ENCODE measurements at places on chromosomes 7 and 10.

DNA sequence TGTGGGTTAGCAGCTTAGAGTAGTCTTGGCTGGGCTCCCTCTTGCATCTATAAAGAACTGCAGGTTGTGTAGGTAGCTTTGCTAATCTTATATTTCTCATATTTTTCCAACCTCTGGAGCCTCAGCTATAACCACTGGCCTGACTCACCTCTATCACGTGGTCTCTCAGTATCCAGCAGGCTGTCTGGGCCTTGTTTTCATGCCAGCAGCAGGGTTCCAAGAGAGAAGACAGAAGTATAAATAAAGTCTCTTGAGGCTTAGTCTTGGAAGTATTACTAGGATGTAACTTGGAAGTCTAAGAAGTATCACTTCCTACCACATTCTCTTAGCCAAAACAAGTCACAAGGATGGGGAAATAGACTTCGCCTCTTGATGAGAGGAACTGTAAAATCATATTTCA, 73.3 kb downstream of the WIPF3 start:
- DNase-seq = no peak

DNA sequence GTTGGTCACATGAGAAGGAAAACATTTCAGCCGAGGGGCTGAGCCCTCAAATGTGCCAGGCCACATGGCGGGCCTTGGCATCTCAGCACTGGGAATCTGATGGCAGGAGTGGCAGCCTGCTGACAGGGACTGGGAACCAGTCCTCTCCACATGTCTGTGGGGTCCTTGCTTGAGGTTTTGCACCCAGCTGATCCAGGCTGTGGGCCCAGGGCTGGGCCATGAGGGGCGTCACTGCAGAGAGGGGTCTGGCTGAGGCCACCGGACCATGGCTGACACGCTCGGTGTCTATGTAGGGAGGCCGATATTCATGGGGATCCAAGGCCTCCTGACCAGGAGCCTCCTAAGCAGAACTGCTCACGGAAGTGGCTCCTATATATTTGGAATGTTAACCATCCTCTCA, 31.0 kb upstream of the PWWP2B start:
- DNase-seq = no peak

DNA sequence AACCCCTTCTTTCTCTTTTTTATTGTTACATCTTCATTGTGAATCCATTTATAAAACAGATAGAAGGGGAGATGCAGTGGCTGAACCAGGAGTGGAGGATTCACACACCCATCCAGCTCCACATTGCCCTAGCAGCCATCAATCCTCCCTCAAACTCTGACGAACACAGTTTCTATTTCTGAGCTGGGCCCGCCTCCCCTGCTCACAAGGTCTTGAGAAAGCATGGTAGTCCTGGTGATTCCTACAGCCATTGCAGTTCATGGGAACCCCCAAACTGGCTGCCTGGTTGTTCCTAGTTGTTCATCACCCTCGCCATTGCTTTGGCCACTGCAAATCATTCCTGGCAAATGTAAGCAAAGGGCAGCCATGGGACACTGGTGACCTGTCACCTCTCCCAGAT, 258.5 kb upstream of the AOAH start:
- DNase-seq = no peak

- no peak for DNase-seq
Observed at GRCh38 chr7:78101076-78101475, 302.5 kb downstream of the PHTF2 start.

DNA sequence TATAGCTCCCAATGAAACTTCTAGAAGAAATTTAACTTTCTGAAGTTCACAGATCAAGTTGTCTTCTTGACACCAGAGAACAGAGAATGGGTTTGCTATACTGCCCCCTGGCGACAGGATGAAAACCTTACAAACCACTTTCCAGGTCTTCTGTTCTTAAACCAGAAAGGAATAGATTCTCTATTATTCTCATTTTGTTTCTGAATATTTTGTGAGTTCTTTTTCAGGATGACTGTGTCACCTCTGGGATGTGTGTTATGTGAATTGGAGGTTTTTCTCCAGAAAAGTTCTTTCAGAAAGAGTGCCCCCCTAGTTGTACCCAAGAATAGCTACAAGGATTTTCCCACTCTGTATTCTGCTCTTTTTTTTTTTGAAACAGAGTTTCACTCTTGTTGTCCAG, 6.3 kb downstream of the IFT22 start:
- no peak for DNase-seq

GRCh38 chr10:45420453-45421192, 46.6 kb downstream of the ALOX5 start:
- DNase-seq = no peak

- no peak for DNase-seq
Observed at GRCh38 chr7:148116195-148116594, 474.4 kb upstream of the C7orf33 start.

DNA sequence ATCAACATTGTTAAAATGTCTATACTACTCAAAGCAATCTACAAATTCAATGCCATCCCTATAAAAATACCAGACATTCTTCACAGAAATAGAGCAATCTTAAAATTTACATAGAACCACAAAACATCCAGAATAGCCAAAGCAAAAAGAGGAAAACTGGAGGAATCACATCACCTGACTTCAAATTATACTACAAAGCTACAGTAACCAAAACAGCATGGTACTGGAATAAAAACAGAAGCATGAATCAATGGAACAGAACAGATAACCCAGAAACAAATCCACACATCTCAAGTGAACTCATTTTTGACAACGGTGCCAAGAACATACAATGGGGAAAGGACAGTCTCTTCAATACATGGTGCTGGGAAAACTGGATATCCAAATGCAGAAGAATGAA, 87.3 kb upstream of the EGFR start:
- DNase-seq = no peak

DNA sequence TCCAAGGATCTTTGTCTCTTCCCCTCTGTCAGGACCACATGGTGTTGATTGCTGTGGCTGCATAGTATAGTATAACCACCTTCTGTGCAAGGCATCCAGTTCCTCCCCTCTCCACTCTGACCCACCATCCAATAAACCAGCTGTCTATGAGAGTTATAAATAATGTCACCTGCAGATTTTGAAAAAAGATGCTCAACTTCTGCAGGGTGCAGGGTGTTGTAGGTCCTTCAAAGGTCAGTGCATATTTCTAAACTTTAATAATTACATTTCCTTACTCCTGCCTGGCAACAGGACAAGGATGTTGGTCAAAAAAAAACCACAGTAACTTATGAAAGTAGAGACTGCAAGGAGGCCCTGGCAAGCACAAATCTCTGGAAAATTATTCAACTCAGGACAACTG, 166.2 kb downstream of the PKD1L1 start:
- DNase-seq = no peak

All from stimulated activated CD4-positive, alpha-beta T cell treated with anti-CD3 and anti-CD28 coated beads, Interleukin-1b, Interleukin-23, amount 100 ng/mL, for 24 hours (primary cell).